ENCODE measurements at places on chromosomes 7 and 10. TPM values are rescaled to one million over a fixed set of nuclear protein-coding genes. Genes with fewer than 3 reads are reported as not detected.

- no peak for DNase-seq
Measured at GRCh38 chr7:55561690-55562089, 10.6 kb downstream of the VOPP1 start.

DNA sequence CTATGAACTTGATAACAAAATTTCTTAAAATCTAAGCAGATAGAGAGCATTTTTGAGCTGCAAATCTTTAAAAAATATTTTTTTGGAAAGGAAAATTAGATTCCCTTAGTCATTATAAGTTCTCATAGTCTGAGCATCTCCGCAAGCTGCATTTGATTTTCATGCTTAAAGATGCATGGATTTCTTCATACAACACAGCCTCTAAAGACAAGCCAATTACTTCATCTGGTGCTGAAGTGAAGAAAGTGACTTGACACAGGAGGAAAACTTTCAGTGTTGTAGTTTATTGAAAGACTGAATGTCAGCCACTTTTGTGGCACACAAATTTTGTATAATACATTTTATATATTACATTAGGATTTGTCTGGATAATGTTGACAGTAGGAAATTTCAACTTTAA lies 22.5 kb downstream of the SEMA3D start:
- DNase-seq: no peak

- peak; percentile 64 for DNase-seq
Measured at GRCh38 chr10:29658984-29659965, 24.5 kb upstream of the SVIL start.

DNA sequence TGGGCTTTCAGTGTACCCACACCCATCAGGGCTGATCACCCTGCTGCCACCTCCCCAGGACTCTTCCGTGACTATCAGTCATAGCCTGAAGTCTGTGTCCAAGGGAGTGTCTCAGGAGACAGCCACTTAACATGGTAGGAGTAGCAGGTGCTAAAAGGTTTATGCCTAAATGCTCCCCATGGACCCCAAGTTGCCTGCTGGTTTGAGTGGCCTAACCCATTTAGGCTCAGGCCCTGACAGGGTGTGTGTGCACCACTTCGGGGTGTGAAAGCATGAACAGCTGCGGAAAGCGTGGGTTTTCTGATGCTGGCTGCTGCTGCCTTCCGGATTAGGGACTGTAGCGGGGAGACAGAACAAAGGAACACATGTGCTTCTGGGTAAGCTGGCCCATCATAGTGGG lies 93.2 kb upstream of the SAMD8 start:
- DNase-seq: no peak

DNA sequence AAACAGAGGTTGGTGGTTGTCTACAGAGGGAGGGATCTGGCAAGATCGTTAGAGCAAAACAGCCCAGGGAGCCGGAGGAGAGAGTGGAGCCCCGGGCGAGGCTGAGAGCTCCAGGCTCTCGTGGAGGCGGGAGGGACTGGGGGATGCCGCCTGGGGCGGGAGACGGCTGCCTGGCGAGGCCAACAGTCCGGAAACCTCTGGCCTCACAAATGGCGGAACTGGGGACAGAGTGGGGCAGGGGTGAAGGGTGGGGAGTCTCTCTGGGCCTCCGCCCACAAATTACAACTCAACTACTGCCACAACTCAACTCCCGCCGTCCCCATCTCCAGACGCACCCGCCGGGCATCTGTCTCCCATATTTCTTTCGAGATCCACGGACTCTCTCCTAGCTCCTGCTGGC lies 47.7 kb downstream of the CLEC2L start:
- DNase-seq: no peak

GRCh38 chr10:77261146-77261545 lies 376.5 kb downstream of the KCNMA1 start:
- DNase-seq: no peak

GRCh38 chr7:110759069-110759468 lies 331.9 kb upstream of the LRRN3 start:
- DNase-seq: peak; percentile 13

- DNase-seq: no peak
Measured at GRCh38 chr7:33870120-33870519, 35.2 kb upstream of the BMPER start.

- DNase-seq: no peak
Measured at GRCh38 chr10:12416344-12417050, 67.2 kb downstream of the CAMK1D start.

DNA sequence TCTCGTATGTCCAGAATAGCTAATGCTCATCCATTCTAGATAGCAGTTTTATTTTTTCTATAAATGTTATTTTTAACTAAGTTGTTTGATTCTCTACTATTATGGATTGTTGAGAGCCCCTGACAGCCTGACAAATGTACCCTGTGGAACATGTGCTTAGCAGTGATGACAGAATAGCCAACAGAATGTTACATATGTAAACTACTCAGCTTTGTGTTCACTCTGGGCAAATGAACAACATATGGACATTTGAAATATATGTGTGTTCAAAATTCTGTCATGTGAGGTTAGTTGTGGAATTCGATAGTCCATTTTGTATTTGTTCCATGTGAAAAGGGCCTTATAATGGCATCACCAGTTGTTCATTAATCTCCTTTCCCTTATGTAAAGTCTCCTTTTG lies 199.7 kb downstream of the EXOC4 start:
- DNase-seq: no peak

DNA sequence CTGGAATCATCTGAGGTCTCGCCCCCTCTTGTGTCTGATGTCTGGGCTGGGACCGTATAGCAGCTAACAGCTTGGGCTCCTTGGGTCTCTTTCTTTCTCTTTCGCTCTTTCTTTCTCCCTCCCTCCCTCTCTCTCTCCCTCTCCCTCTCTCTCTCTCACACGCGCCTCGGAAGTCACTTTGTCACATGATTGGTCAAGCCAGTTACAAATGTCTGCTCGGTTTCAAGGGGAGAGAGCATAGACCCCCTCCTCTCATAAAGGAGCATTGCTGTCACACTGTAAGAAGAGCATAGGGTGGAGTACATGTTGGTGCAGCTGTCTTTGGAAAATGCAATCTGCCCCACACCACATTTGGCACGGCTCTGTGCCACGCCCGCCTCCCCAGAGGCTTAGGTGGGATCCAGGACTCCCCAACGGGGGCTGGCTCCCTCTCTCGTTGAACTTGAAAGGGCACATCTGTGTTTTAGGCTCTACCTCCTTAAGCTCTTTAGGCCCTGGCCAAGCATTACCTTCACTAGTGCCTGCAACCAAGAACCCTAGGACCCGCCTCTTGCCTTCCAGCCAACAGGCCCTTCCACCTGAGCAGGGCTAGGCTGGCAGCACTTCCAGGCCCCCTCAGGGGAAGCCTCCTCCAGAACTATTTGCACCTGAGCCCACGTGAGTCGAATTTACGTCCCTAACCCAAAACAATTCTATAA lies 61.9 kb upstream of the CACUL1 start:
- DNase-seq: no peak

STX1A gene
- 33.8 TPM for total RNA-seq

TMEM213 gene
- 0.12 TPM for total RNA-seq

C10orf62 gene
- total RNA-seq: 1.0 TPM

GRID1 gene
- 6.3 TPM for total RNA-seq

LLCFC1 gene
- not detected for total RNA-seq

FAM171A1 gene
- total RNA-seq: 73.9 TPM

ARMC3 gene
- total RNA-seq: 0.52 TPM

PRLHR gene
- total RNA-seq: 0.17 TPM
